ENCODE measurements at places on chromosomes 6 and 20.

GRCh38 chr6:43226192-43226851, 3.0 kb downstream of the DNPH1 start:
- no peak for DNase-seq

DNA sequence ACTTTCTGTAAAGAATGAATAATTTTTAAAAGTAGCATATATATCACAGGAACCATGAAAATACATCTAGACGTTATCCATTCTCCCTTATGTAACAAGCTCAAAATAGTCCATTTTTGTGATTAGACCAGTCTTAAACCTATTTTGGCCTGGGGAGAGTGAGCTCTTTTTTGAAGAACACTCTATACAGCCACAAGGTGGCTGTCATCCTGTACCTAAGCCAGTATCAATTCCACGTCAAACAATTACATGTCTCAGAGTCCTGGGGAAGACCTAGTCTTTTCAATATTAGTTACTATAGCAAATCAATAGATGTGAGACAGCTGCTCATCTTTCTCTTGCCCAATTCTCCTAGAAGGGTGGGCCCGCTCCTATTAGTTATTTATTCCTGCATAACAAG, 28.4 kb downstream of the FBXO5 start:
- peak; percentile 15 for DNase-seq

GRCh38 chr6:31401403-31401802, 2.0 kb upstream of the MICA start:
- no peak for DNase-seq

DNA sequence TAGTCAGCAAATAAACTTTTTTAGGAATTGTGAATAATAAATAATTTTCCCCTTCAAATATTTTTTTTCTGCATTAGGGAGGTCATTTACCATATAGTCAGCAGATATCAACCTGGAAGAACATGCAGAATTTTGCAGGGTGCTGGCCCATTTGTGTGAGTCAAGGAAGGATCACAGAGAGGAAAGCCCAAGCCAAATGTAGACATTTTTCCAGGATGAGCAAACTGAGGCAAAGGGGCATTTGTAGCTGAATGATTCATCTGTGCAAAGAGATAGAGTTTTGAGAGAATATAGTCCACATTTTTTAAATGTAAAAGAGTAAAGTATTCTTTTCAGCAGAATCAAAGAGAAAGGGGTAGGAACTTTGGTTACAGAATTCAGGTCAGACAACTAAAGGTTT, 555.5 kb upstream of the MARCKS start:
- DNase-seq: no peak

GRCh38 chr6:44608175-44608574, 220.7 kb downstream of the CDC5L start:
- no peak for DNase-seq

DNA sequence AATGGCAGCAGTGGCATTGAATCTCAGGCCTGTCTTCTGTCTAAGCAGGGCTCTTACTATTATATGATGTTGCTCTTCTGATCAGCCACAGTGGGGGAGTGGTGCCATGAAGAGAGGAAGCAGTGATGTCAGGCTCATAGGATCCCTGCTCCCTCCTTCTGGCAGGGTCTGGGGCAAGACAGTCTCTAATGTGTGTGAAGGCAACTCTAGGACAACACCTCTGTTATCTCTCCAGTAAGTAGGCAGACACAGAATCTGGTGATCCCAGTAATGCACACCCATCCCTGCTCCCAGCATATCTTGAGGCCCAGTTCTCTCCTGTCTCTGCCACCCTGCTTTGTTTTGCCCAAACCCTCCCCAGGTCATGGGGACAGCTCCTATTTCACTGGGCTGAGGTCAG, 8.8 kb downstream of the C20orf202 start:
- DNase-seq: no peak

- DNase-seq: no peak
Observed at GRCh38 chr6:34817446-34817845, 25.6 kb downstream of the BLTP3A start.

DNA sequence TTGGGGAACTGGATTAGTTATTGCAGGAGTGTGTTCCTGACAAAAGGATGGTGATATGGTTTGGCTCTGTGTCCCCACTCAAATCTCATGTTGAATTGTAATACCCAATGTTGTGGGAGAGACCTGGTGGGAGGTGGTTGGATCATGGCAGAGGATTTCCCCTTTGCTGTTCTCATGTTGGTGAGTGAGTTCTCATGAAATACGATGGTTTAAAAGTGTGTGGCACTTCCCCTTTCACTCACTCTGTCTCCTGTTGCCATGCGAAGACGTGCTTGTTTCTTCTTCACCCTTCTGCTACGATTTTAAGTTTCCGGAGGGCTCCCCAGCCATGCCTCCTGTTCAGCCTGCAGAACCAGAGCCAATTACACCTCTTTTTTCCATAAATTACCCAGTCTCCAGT, 16.2 kb upstream of the TREM1 start:
- DNase-seq: no peak

GRCh38 chr6:39083231-39083634, 31.8 kb downstream of the SAYSD1 start:
- no peak for DNase-seq

GRCh38 chr20:48731536-48731935, 96.3 kb downstream of the PREX1 start:
- DNase-seq: no peak

- DNase-seq: peak; percentile 13
Observed at GRCh38 chr20:53138454-53139262, 166.5 kb downstream of the TSHZ2 start.

DNA sequence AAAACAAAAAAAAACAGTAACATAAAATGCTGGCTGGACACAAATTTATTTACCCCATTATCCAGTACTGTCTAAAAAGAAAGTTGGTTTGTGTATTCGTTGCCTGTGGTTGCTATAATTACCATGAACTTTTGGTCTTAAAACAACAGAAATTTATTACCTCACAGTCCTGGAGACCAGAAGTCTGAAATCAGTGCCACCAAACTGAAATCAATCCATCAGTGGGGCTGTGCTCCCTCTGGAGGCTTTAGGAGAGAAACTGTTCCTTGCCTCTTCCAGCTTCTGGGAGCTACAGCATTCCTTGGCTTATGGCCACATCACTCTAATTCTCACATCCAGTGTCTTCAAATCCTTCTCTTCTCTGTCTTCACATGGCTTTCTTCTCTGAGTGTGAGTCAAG, 79.4 kb downstream of the SNX5 start:
- DNase-seq: no peak

DNA sequence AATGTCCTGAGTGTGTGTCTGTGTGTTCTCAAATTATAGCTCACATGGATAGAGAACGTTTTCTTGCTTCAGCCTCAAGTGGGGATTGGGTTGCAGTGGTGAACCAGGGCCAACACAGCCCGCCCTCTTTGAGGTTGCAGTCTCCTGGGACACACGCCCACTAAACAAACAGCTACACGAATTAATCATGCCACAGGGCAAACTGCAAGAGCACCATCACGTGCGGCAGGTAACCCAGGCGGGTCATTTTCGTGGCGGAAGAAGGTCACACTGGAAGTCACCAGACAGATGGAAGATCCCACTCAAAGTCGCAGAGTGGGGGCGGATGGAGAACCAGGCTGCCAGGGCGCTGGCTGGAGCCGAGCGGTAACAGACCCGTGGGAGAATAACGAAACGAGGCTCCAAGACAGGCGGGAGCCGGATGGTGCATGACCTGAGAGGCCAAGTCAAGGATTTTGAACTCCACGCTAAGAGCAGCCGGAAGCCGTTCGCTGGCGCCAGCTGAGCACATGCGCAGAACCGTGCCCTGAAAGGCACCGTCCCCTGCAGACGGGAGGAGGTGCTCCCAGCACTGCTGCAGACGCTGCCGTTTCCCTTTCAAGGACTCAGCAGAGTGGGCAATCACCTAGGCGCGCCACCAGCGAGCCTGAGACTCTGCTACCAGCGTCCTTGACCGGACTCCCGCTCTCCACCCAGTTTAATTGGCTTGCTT, 10.7 kb downstream of the DLL1 start:
- peak; percentile 74 for DNase-seq

GRCh38 chr6:111487661-111488060, 4.6 kb upstream of the REV3L start:
- peak; percentile 44 for DNase-seq

- no peak for DNase-seq
Observed at GRCh38 chr6:99285881-99286280, 63.6 kb downstream of the FAXC start.

DNA sequence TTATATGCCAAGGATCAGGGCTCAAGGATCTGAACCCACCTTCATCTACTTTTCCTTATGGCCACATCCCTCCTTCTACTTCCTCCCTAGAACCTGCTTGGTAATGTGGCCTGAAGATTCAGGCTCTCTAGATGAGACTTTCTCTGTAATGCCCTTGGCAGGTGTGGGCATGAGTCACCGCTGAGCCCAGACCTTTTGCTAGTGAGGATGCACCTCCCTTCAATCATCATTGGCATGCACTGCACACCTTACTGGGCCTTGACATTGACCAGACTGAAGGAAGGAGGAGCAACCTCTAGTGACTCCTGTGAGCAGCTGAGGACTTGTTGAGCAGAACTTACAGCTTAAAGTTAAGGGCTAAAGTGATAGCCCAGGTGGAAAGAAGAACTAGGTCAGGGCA, 405.3 kb downstream of the MAFB start:
- no peak for DNase-seq

DNA sequence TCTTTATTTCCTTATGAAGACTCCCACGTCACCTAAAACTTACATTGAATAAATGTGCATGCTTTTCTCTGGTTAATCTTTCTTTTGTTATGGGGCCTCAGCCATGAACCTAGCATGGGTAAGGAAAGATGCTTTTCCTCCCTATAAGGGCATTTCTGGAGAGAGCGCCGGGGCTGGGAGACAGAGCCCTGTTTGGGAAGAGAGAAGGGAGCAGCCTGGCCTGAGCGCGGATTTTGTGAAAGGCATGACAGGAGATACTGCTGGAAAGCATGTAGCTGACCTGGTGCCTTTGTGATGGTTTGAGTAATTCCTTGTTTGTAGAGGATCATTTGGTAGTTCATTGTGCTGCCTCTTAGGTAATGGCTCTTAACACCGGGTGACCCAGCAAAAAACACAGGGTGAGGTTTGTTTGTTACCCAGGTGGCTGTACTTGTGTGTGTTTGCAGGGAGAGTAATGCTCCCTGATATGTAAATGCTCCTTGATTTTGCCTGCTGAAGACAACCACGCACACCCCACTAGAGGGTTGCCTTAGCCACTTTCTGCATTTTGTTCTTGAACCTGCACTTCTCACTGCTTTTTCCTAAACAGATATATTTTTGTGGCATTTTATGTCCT, 59.2 kb downstream of the ANKRD6 start:
- DNase-seq: no peak

DNA sequence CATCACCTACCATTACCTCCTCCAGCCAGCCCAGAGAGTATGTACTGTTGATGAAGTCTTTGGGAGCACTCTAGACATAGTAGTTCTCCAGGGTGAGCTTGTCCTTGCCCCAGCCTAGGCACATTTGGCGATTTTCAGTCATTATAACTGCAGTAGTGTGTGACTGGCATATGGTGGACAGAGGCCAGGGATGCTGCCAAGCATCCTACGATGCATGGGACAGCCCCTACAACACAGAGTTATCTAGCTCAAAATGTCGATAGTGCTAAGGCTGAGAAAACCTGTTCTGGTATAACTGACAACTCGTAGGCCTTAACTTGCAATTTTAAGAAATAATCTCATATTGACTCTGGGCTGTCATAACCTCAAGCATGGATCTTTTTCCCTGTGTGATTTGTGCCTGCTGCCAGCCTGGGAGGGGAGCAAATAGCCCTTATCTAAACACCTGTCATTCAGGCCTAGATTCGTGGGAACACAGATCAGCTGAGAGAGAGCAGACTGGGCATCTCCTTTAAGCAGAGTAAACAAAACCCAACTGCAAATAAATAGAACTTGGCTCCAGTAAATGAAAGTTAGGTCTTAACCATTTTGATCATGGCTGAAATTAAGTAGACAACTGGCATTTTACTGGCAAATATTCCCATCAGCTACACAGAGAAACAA, 102.6 kb downstream of the SPTLC3 start:
- DNase-seq: no peak

DNA sequence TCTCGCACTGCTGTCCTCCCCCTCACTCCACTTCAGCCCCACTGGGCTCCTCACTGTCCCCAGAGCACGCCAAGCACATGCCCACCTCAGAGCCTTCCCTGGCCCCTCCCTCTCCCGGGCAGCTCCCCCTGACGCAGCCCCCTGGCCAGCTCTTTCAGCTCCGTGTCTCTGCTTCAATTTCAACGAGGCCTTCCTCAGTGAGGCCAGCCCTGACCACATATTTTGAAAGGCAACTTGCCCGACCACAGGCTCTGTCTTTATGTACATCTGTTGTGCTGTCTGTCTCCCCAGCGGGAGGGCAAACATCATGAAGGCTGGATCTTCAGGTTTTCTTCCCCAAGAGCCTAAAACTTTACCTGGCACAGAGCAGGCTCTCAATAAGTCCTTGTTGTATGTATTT, 44.6 kb downstream of the JPH2 start:
- no peak for DNase-seq

DNA sequence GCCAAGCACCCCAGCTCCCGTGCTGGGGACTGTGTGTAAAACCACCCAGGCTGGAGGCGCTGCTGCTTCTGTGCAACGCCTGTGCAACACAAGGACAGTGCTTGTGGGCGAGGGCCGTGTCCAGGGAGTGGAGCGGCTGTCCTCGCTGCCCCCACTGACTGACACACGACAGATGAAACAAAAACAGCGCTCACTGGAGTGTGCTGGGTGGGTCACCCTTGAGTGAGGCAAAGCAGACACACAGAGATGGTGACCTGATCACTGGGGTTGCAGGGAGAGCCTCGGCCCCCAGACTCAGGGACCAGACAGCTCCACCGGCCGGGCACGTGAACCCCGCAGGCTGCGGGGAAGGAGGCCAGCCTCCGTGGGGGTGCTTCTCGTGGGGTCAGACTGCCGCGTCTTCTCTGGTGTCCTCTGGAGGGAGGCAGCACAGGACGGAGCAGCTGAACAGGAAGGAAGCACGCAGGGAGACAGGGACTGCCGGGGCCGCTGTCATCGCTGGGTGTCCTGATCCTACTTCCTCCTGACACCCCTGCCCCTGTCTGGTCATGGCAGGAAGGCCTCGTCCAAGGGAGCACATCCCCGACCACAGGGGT, 75.9 kb upstream of the CST7 start:
- peak; percentile 11 for DNase-seq

DNA sequence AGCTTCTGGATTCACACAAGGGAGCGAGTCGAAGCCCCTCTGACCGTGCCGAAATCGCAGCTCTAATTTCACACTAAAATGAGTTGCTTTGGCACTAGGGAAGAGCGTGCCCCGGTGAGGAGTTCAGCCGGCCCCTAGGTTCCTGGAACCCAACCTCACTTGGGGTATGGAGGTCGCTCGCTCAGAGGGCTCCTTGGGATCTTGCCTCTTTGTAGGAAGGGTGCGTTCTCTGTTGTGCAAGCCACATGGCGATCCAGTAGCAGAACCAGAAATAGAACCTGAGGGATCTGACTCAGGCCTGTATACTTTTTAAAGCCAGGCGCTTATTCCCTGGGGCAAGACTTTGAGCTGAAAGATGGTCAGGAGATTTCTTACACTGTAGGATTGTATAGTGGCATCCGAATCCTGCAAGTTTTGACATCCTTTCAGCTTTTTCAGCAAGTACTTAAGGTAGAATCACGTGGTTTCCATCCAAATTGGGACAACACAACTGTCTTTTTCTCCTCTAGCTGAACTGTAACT, 861 bp upstream of the RALGAPA2 start:
- no peak for DNase-seq

- no peak for DNase-seq
Observed at GRCh38 chr6:3751077-3751729, at the start of gene PXDC1. TSS of gene PXDC1 (minus strand) at chr6:3751713. CDS start at chr6:3751531, 182 bp downstream.
